Smooth muscle cell of the pulmonary artery (primary cell): ENCODE measurements at places on chromosomes 5 and 9. TPM values are rescaled to one million over a fixed set of nuclear protein-coding genes. Genes with fewer than 3 reads are reported as not detected.

Gene HAVCR1
- total RNA-seq: not detected in 2 replicates

Gene FAM169A
- total RNA-seq: 0.13 and 0.36 TPM in 2 replicates

Gene ELOVL7
- total RNA-seq: 0.07 TPM in 1 of 2 replicates, not detected in the other

Gene SPATA6L
- total RNA-seq: 0.39 and 0.46 TPM in 2 replicates

Gene KCNV2
- total RNA-seq: not detected in 2 replicates

Gene GDNF
- 0.13 and 0.69 TPM in 2 replicates for total RNA-seq

Gene DRD1
- 0.33 and 1.2 TPM in 2 replicates for total RNA-seq

Gene AJM1
- total RNA-seq: 3.6 and 4.0 TPM in 2 replicates

Gene ENTREP1
- total RNA-seq: 0.26 and 0.33 TPM in 2 replicates

Gene SELENOP
- 2.5 and 15.6 TPM in 2 replicates for total RNA-seq

Gene RALGDS
- total RNA-seq: 21.4 and 36.1 TPM in 2 replicates

Gene FOXI1
- not detected in 2 replicates for total RNA-seq

Gene QRFP
- not detected in 2 replicates for total RNA-seq

Gene BDP1
- 23.8 and 24.9 TPM in 2 replicates for total RNA-seq

Gene MOB3B
- total RNA-seq: 0.17 and 0.59 TPM in 2 replicates

Gene GTF2H2
- total RNA-seq: 5.7 and 11.4 TPM in 2 replicates

Gene OCLN
- 0.26 and 1.1 TPM in 2 replicates for total RNA-seq

Gene HSD17B3
- total RNA-seq: not detected in 2 replicates

Gene HTR4
- 0.07 and 3.3 TPM in 2 replicates for total RNA-seq

Gene ARID3C
- total RNA-seq: 0.13 and 0.36 TPM in 2 replicates

Gene TLX3
- total RNA-seq: not detected in 2 replicates

Gene SLC1A3
- 0.46 and 20.0 TPM in 2 replicates for total RNA-seq

Gene RMND5B
- total RNA-seq: 29.1 and 30.0 TPM in 2 replicates

Gene ANGPTL2
- 43.4 and 104 TPM in 2 replicates for total RNA-seq

Gene GABRA1
- 0.17 TPM in 1 of 2 replicates, not detected in the other for total RNA-seq

Gene SHB
- 31.1 and 37.4 TPM in 2 replicates for total RNA-seq

Gene MAT2B
- total RNA-seq: 38.9 and 61.6 TPM in 2 replicates

Gene ALDH1A1
- 2.8 and 14.7 TPM in 2 replicates for total RNA-seq

Gene CRHBP
- total RNA-seq: 0.33 and 3.7 TPM in 2 replicates

Gene LCN12
- 0.20 TPM in 1 of 2 replicates, not detected in the other for total RNA-seq

Gene CDKN2B
- total RNA-seq: 6.0 and 52.4 TPM in 2 replicates

Gene MYMK
- total RNA-seq: not detected in 2 replicates

Gene ZDHHC11B
- total RNA-seq: 0.07 TPM in 1 of 2 replicates, not detected in the other

Gene EGFLAM
- 2.9 and 13.8 TPM in 2 replicates for total RNA-seq
